ENCODE measurements at places on chromosomes 6 and 20.

DNA sequence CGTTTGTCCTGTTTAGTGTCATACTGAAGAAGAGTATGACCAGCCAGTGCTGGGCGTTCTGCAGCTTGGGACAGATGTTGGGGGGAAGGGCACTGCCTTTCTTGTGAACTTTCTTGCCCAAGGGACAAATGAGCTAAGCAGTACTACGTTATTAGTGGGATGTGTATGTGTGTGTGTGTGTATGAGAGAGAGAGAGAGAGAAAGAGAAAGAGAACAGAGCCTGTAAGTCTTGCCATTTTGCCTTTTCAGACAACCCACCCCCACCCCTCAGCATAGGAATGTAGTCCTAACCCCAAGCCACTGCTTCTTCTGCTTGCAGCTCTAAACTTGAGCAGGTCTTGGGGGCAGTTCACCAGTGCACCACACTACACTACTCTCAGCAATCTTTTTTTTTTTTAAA is 45.5 kb downstream of the E2F3 start:
- DNase-seq, result no peak

DNA sequence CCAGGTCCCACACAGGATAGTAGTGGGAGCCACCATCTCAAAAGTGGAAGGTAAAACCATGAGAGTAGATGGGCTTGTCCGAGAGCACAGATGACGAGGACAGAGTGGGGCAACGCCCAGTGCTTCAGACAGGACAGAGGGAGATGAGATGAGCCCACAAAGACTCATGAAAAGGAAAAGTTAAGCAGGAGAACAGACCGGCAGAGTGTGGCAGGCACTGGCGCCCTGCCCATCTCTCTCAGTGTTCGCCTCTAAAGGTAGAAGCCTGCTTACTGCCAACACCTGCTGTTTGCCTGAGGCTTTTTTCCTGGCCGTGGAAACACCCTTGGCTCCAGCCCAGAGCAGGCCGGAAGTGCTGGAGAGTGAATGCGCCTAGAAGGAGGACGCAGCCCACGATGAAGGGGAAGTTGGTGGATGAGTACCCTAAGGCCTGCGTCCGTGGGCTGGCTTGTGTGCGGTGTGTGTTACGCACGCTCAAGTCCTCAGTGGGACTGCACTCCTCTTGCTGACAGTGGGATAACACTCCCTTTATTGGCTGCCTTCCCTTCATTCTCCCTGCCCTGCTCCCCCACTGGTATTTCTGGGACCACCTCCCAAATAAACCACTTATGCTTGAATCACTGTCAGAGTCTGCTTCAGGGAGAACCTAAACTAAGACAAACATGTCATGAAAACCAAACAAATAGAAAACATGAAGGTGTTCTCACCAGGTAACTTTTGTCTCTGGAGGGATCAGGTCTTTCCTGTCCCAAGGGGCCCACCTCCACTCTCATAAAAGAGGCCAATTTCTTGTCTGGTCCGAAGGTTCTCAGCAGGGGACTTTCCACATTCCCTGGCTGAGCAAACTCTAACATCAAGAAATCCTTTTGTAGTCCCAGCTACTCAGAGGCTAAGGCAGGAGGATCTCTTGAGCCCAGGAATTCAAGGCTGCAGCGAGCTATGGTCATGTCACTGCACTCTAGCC is 9.1 kb upstream of the FOXP4 start:
- peak; percentile 83 for DNase-seq

DNA sequence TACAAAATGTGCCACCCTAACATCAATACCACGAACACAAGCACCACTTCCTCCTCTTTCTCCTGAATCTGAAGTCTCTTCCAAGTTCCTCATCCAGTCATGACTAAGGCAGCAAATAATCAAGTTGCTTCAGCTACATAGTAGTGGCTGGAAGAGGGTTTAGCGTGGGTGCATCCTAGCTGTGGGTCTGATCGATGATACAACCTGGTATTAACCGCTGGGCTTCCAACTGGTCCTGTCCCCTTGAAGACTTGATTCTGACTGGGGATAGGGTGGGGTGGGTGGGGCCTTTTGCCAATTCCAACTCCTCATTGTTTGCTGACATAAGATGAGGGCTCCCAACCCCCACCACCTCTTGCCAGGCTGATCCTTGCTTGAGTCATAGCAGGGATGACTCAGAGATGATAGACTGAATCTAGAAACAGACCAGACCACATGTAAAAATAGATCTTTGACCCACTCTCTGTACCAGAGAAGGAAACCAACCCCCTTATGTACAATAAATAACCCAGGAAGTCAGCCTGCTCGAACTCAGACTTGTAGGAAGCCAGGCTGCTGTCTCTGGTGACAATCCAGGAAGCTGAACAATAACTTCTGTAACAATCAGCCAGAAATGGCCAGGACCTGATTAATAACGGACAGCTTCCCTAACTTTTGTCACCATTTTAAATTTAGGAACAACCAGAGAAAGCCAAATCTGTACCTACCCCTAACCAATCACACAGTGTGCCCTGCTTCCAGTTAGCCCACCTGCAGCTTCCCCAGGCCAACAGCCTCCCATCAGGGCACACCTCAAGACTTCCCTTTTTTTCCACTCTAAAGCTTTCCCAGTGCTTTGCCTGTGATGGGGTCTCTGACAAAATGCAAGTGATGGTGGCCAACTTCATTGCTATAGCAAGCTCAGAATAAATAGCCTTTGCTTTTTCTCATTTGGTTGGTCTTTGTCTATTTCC is 68.9 kb upstream of the FAM184A start:
- DNase-seq, result peak; percentile 87

- no peak for DNase-seq
These were observed 362.2 kb upstream of the IRAK1BP1 start for GRCh38 chr6:78505178-78505577.

Data from LoVo (cell line).